ENCODE measurements at places on chromosomes 2 and 18.
A peak's percentile ranks its signal among the peaks of the same experiment; 100 is the strongest.

- DNase-seq, result no peak
Observed at GRCh38 chr2:23596316-23596885, 211.4 kb downstream of the KLHL29 start.

- DNase-seq, result no peak
Observed at GRCh38 chr2:121071034-121071504, 213.9 kb downstream of the TFCP2L1 start.

GRCh38 chr18:4551001-4551360 lies 95.9 kb upstream of the DLGAP1 start:
- DNase-seq, result no peak

- DNase-seq, result no peak
Observed at GRCh38 chr2:239644011-239644410, 243.2 kb upstream of the HDAC4 start.

GRCh38 chr18:79600596-79600995 lies 79.0 kb upstream of the CTDP1 start:
- no peak for DNase-seq

- DNase-seq, result no peak
Observed at GRCh38 chr2:19611491-19612332, 253.3 kb upstream of the OSR1 start.

DNA sequence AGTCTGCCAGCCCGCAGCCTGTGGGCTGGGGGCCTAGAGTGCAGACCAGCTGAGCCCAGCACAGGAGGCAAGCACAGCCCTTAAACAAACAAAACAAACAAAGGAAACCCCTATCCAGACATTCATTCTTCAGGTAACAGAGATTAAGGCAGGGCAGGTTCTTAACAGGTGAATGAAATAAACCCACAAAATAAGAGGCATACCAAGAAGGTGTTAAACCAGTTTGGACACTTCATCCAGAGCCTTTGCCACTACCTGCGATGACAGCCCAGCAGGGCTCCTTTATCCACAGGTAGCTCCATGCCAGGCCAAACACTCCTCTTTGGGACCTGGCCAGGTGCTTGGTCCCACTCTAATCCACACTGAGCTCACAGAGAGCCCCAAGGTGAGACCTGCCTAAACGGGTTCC lies 209.7 kb upstream of the SIX2 start:
- DNase-seq, result no peak

- no peak for DNase-seq
Observed at GRCh38 chr2:39356922-39357639, 80.0 kb downstream of the MAP4K3 start.

DNA sequence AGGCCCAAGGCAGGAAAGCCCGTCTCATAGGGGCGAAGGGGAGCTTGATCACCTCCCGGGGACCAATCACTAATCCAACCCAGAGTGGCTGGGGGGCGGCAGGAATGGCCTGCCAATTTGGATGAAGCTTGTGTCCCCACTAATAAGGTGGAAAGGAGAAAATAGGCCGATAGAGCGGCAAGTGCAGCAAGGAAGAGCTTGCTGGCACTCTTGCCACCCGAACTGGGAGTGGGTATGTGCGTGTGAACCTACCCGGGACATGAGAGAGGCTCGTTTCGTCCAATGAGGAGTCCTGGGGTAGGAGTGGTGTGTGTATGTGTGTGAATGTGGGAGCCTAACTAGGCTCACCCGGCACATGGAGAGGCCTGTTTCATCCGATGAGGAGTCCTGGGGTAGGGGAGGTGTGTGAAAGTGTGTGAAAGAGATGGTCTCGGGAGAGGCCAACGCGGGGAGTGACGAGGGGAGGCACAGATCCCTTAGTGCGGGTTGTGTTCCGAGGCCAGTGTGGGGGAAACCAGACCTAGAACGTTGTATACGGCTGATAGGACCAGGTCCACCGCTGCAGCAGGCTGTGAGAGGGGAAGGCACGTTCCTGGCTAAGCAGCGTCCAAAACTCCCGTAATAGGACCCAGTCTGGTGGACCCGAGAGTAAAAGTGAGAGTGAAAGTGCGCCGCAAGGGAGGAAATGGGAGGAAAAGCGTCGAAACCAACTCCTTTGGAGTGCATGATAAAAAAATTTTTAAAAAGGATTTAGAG lies 47.1 kb upstream of the SELENOI start:
- peak; percentile 69 for DNase-seq

DNA sequence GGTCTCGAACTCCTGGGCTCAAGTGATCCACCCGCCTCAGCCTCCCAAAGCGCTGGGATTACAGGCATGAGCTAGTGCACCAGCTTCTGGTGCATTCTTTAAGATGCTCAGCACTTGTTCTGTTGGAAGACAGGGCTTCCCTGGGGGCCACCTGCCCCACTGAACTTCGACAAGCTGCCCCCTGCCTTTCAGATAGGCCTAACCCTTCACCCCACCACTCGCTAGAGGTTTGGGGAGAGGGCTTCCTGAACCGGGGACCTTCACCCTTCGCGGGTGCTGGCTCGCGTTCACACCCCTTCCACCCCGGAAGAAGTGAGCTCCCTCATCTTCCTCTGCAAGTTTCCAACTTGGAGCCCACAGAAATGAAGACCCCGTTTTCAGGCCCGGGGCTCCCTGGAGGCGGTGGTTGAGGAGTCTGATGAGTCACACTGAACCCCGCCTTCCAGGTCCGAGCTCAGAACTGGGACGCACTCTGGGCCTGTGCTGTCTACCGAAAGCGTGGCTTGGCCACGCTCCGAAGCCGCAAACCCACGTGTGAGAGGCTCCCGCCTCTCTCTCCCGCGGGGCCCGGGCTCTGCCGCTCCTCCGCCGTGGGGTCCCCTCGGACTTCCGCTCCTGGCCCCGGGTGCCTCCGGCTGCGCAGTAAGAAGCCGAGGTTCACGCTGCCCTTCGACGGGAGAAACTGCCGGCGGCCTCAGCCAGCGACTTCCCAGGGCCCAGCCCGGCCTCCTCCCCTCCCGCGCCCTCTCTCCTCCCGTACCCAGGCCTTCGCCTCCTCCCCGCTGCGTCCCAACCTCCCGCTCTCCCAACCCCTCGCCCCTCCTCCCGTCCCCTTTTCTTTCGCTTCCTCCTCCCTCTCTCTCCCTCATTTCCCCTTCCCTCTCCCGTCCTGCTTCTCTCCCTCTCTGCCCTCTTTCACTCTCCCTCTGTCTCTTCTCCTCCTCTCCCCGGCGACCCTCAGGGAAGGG lies 47.5 kb upstream of the SP3 start:
- peak; percentile 83 for DNase-seq

GRCh38 chr18:27789406-27789805 lies 387.5 kb downstream of the CDH2 start:
- DNase-seq, result no peak

DNA sequence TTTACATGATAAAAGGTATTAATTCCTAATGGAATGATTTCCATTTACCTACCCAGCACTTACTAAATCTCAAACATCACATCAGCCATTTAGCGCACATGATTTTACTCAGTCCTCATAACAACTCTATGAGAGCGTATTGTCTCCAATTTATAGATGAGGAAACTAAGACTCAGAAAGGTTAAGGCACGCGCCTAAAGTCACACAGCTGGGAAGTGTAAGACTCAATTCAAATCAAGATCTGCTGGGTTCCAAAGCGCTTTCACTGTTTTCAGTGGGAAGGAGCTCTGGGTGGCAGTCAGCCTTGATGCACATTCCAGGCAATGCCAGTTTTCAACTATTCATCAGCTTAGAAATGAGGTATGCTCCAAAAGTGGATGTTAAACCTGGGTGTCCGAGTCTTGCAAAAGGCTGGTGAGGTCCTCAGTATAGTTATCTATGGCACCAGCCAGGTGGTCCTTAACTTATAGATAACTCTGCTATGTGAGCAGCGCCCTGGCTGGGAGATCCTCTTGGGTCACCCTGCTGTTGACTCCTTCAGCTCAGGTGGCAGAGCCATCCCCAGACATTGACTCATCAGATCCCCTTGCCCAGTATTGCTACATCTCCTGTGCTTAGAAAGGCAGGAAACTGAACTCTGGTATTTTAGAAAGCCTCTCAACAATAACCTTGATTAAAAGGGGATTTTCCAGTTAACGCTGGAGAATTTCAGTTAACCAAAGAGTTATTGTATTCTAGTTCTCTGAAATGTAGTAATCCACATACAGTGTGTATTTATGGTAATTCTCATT lies 47.1 kb downstream of the SLC4A1AP start:
- peak; percentile 56 for DNase-seq

- no peak for DNase-seq
Observed at GRCh38 chr2:233258211-233258610, 6.7 kb downstream of the ATG16L1 start.

DNA sequence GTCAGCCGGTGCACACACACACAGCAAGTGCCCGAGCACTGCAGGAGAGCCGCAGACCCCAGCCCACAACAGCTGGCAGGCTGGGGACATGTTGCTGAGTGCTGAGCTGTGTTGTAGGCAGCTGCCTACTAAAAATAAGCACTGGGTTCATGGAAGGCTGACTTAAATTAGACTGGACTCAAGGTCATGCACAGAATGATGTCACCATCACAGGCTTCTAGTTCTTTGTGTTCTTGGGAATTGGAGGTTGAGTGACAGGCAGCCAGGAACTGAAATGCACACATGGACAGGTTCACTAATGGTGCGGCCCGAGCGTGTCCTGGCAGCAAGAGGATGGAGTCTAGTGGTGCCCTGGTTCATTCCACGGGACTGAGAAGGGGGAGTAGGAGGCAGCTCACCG lies 71.3 kb downstream of the VWA3B start:
- no peak for DNase-seq

DNA sequence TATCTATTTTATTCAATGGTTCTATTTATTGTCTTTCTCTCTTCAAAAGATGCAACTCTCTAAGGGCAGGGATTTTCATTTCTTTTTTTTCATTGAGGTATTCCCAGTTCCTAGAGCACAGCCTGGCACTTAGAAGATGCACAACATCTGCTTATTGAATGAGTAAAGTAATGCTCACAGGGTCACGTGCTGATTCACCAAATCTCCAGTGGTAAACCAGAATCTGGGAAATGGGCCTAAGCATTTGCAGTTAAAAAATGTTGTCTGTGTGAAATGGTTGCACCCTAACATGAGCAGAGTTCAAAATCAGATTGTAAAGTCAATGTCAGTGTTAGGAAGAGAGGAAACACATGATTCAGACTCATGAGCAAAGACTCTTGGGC lies 15.8 kb downstream of the SLC8A1 start:
- no peak for DNase-seq

DNA sequence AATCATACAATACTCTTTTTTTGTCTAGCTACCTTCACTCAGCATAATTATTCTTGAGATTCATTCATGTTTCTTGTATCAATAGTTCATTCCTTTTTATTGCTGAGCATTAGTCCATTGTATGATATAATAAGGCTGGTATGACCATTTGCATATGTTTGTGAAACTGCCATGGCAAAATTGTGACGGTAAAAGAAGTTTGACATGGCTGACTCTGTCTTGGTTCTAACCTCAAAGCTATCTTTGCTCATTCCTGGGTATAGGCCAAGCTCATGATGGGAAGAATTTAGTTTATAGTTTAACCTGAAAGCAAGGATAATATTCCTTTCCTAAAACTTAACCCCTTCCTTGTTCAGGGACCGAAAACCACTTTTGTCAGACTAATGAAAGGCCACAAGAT lies 46.4 kb downstream of the COMMD1 start:
- no peak for DNase-seq

- no peak for DNase-seq
Observed at GRCh38 chr2:11539317-11540147, 5.7 kb downstream of the GREB1 start.

DNA sequence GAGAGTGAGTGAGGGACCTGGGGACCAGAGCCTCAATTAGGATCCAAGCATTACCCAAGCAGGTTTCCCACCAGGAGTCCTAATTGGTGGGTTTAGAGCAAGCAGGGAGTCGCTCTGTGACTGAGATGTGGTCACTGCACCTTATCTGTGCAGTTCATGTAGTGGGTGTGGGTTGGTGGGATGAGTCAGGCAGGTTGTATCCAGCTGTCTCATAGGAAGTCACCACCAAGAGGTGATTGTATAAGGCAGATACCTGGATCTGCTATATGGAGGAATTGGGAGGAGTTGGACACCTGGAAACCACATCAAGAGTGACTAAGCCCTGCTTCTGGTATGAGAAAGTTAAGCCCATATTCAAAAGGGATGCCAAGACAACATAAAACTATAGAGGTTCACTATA lies 106.8 kb downstream of the ARHGAP28 start:
- DNase-seq, result no peak

DNA sequence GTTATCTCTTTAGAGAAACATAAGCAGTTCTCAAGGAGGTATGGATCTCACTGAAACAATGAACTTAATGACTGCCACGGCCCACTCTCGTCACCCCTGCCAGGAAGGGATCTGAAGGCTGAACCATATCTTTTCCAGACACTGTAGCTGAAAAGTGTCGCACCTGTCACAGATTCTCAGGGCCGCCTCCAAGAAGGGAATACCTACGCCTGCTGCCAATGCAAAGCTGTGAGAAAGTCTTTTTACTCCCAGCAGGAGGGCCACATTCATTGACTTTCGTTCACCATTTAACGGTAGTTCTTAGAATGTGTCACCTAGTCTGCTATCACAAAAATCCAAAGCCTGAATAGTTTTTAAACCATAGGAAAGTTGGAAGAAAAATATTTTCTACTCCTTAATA lies 66.7 kb upstream of the SH3BP4 start:
- DNase-seq, result no peak

DNA sequence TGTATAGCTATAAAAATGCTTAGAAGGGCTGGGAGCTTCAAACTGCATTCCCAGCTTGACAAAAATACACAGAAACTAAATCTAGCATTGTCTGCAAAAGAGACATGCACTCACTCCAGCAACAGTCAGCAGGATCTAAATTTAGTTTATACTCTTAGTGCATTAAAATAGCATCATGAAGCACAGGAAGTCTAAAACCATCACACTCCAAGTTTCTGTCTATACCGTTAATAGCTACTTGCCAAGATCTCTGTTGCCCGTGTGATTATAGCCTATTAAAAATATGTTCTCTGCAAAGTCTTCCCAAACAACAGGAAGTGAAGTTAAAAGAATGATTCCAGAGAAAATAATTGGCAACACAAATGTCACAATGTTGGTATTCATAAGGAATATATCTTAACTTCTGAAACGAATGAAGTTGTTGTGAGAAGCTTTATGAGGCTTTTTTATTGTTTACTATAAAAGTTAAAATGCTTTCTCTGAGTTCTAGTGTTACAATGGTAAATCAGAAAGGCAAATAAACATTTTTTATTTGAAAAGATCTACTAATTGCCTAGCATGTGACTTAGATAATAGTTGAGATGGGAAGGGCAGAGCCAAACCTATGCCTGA lies 184.2 kb downstream of the ZNF385B start:
- DNase-seq, result no peak

GRCh38 chr18:31303771-31304170 lies 14.2 kb upstream of the DSG1 start:
- no peak for DNase-seq

GRCh38 chr2:105600949-105601794 lies 143.5 kb upstream of the NCK2 start:
- DNase-seq, result no peak

Measured in right atrium auricular region (tissue), 2 donors.